CD14-positive monocyte (primary cell): ENCODE measurements at places on chromosomes 1 and 21. TPM values are rescaled to one million over a fixed set of nuclear protein-coding genes. Genes with fewer than 3 reads are reported as not detected.

DNA sequence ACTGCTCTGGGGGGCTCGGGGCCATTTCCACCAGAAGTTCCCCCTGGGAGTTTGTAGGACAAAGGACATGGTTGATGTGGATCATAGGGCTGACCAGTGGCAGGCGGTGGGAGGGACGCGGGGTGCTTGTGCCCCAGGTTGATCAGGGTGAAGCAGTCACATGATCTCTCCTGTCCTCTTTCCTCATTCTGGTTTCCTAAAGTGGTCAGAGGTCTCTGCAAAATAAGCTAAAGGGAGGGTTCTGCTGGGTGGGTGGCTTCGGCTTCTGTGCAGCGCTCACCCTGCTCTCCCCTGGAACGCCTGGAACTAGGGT lies 9.2 kb downstream of the PDXK start:
- no peak for DNase-seq

GRCh38 chr1:164765557-164765956 lies 206.6 kb downstream of the PBX1 start:
- DNase-seq: no peak

DNA sequence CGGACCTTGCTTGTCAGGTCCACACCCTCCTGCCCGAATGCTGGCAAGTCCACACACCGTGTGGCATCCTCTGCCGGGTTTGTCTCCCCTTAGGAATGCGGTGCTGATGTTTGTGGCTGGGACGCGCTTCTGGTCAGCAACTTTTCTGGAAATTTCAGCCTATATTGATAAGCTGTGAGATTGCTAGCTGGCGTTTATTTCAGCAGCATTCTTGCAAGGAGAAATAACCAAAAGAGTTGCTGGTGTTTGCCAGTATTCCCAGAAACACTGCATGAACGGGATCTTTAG lies 601 bp downstream of the CEPT1 start:
- DNase-seq: no peak

The CCDC17 gene
- 3.1 and 4.4 TPM in 2 replicates for polyA plus RNA-seq

DNA sequence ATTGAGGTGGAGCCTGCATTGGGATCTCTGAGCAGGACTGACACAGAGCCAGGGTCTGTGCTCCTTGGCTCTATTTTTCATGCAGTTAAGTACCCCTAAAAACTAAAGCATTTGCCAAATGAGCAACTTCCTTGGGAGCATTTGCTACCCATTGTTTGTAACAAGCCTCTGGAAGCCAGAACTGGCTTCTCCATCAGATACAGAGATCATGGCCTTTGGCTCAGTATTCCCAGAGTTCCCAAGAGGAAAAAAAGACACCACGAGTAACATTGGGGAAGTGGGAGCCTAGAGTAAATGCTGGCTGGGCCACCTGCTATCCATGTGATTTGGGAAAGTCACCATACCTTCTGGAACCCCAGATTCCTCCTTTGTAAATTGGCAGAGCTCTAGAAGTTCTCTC lies 44.8 kb downstream of the OPTC start:
- DNase-seq: no peak

- no peak for DNase-seq
Observed at GRCh38 chr21:15763359-15763758, 33.6 kb downstream of the USP25 start.
